ENCODE measurements at places on chromosomes 11 and 22. TPM values are rescaled to one million over a fixed set of nuclear protein-coding genes. Genes with fewer than 3 reads are reported as not detected.

DNA sequence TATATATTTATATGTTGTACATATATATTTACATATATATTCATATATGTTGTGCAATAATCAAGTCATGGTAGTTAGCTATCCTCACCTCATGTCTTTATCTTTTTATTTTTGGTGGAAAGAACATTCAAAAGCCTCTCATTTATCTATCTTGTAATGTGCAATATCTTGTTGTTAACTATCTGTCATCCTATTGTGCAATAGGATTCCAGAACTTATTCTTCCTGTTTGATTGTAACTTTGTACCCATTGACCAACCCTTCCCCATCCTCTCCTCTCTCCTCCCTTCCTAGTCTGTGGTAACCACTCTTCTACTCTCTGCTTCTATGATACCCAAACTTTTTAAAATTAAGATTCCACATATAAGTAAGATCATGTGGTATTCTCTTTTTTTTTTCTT lies 115.6 kb upstream of the PDGFD start:
- no peak for DNase-seq

- no peak for DNase-seq
Observed at GRCh38 chr22:37545703-37546436, 14.4 kb upstream of the CDC42EP1 start.

Gene TRIM48
- polyA plus RNA-seq: not detected

Gene NNMT
- polyA plus RNA-seq: not detected

DNA sequence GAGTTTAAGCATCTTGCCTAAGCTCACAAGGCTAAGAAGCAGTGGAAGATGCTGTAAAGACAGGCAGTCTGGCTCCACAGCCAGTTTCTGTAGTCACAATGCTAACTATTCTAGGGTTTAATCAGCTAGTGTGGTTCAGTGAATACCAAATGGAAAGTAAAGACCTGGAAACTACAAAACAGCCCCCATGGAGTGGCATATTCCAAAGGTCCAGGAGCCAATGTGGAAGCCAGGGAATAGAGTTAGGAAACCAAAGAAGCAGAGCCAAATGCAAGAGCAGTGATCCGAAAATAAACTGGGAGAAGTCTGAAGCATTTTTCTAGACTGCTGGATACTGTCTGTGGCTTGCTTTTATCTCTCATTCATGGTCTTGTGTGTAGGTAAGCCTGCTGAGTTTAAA lies 731.2 kb upstream of the ANO5 start:
- no peak for DNase-seq

DNA sequence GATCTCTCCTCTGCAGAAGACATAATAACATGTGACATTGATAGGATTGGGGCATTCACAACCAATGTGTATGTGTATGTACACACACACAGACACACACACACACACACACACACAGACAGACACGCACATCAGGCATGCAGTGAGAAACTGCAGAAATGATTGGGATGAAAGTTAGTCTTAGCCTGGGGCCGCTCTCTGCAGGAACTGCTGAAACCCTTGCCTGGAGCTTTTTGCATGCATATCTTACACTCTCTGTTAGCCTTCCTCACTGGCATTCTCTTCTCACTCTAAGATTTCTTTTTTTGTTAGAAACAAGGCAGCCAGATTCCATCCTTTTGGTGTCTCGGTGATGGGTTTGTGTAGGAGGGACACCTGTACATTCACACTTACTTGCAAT lies 337.9 kb downstream of the NELL1 start:
- DNase-seq: no peak

Gene CTTN
- 14.4 TPM for polyA plus RNA-seq

Gene GDPD4
- not detected for polyA plus RNA-seq

DNA sequence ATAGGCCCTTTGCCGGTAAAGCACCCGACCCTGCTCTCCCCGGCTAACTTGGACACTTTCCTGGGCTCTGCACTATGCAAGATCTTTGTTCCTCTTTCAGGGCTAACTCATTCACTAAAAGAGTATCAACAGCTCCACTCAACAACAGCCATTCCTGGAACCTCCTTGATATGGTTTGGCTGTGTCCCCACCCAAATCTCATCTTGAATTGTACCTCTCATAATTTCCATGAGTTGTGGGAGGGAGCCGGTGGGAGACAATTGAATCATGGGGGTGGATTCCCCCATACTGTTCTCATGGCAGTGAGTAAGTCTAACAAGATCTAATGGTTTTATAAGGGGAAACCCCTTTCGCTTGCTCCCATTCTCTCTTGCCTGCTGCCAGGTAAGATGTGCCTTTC lies 330.0 kb downstream of the TENM4 start:
- DNase-seq: no peak

Gene IGSF9B
- polyA plus RNA-seq: 0.03 TPM

- DNase-seq: no peak
Observed at GRCh38 chr11:121037016-121037415, 13.1 kb downstream of the TBCEL start.

DNA sequence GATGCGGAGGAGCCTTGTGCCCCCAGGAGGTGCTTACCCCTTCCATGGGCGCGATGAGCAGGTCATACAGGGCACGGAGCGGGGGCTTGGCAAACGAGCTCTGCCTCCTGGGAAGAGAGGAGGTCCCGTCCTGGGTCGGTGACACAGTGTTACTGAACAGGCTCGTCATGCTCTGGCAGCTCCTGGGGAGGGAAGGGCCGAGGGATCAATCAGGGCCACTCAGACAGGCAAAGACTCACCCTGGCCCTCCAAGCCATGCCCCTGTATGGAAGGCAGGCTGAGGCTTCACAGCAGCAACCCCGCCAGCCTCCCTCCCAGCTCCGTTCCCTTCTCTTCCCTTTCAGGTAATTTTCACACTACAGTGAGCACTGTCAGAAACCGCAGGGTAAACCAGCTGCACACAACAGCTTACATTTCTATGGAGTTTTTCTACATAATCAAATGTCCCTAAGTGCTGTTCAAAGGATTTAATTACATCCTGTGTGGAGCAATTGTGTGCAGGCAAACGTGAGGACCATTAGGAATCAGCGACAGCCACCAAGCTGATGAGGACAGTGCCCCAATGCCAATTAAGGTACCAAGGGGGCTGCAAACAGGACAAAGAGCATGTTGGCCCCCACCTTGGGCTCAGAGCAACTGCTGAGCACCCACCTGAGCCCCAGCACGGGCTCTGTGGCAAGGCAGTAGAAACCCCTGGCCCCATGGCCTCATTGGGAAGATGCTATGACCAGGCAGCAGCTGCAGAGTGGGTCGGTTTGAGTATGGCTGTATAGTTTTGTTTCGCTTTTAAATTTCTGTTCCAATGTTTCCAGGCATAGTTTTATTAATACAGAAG lies 95.4 kb upstream of the PITPNB start:
- no peak for DNase-seq

Gene PLAAT3
- 19.9 TPM for polyA plus RNA-seq

GRCh38 chr22:44436736-44437135 lies 61.3 kb downstream of the RTL6 start:
- DNase-seq: no peak

Measured in GM12878 (cell line).